Activated CD4-positive, alpha-beta memory T cell treated with anti-CD3 and anti-CD28 coated beads, Interleukin-2, amount 10 ng/mL, durations not matched to agents 7 days and 5 days (primary cell): ENCODE measurements at places on chromosomes 5 and 9.

DNA sequence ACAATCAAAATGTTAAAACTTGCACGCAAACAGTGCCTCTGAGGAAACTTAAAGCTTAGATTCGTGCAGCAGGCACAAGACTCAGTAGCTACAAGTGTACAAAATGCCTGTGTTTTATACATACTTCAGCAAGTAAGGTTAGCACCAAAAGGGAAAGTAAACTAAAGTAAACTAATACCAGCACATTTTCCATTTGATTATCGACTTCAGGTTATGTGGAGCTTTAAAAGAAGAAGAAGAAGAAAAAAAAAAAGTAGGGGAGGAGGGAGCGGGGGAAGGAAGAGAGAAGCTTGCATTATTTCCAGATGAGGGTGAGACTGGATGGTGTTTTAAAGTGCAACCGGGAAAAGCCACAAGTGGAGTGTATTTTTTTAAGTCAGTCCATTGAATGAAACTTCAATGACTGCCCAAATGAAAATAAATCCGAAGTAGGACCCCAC lies 596 bp upstream of the ADAMTS6 start:
- DNase-seq = no peak

GRCh38 chr9:134758949-134759607 lies 117.5 kb downstream of the COL5A1 start:
- DNase-seq = no peak

- DNase-seq = no peak
Measured at GRCh38 chr5:9562141-9562540, 16.3 kb upstream of the SEMA5A start.

DNA sequence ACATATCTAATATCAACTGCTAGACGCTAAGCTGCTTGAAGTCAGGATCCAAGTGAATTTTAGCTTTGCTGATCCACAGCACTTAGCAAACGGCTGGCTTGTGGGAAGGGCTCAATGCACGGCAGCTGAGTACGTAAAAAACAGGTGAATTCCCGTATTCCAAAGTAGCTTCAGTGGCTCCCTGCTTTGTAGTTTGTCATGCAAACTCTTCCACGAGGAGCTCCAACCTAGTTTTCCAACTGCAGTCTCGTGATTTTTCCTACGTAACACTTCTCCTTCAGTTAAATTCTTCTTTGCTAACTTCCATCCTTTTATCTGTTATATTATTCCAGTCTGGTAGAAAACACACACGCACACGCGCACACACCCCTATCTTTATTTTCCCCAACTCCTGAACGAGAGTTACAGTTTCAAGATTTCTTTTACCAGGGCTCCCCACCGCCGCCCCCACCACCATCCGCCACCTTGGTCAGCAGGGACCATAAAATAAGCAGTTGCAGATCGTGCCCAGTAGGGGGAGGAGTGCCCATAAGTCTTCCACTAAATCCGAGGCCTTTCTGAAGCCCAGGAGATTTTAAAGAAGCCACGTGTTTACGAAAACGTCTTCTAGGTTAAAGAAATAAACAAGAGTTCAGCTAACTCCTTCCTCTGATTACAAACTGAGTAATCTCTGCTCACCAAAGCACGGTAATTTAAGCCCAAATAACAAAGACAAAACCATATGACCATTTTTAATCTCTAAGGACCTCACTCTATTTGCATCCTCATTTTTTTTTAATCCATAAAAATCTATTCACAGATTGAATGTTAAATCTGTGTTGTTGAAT lies 34.8 kb upstream of the TRIO start:
- peak; percentile 30 for DNase-seq

- no peak for DNase-seq
Measured at GRCh38 chr5:64807520-64807919, 38.8 kb downstream of the CWC27 start.

DNA sequence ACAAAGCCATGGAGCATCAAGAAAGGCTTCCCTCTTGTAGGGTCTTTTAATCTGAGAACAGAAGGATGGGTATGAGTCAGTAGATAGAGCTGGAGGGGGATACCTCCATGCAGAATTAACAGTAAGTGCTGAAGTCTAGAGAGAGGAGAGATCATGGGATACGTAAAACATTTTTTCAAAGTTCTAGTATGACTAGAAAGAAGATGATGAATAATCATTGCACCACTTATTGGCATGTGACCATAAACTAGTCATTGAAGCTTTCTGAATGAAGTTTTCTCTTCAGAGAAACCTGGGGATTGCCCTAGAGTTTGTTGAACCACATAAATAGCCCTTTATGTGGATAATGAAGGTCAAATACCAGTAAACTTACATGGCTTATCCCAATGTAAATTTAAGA lies 48.6 kb upstream of the PTPRD start:
- DNase-seq = no peak

- DNase-seq = no peak
Measured at GRCh38 chr9:88991066-88992034, at the start of gene S1PR3. Gene S1PR3, plus strand, starts transcription at chr9:88991468. Its CDS starts 9,733 bp downstream, at chr9:89001201.

- DNase-seq = no peak
Measured at GRCh38 chr5:148873690-148874485, 47.5 kb downstream of the ADRB2 start.

DNA sequence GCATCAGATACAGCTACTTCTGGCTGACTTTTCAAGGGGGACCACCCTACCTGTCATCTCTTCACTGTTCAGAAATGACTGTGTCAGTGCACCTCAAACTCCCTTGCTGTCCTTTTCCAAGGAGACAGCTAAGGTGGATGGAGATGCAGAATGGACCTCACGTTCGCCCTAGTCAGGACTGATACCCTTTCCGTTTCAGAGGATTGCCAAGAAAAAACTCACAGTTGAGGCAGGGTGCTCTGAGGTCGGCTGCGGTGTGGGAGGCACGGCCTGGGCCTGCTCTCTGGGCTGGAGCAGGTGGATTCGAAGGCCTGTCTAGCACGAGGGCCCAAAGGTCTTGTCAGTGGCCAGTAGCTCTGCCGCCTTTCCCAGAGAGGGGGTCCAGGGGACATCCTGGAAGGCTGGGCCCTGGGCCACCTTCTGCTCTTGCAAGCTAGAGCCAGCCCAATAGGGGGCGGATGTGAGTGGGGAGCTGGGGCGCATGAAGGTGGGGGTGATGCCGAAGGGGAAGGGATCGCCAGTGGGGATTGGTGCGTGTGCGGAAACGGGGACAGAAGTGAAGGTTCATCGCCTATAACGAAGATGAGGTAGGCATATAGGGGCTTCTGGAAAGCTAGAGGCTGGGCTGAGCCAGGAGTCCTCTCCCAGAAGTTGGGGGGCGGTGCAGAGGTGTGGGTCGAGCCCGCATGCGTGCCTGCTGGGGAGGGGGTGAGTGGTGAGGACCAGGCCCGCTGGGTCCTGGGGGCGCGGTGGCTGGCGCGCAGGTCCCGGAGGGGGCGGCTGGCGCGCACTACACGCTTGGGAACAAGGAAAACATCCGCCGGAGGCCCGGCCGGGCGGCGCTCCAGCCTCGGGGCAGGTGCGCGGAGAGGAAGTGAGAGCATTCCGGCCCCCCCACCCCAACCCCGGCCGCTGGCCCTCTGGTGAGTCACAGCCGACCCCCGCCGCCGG lies 2.5 kb upstream of the MSMP start:
- DNase-seq = peak; percentile 84

DNA sequence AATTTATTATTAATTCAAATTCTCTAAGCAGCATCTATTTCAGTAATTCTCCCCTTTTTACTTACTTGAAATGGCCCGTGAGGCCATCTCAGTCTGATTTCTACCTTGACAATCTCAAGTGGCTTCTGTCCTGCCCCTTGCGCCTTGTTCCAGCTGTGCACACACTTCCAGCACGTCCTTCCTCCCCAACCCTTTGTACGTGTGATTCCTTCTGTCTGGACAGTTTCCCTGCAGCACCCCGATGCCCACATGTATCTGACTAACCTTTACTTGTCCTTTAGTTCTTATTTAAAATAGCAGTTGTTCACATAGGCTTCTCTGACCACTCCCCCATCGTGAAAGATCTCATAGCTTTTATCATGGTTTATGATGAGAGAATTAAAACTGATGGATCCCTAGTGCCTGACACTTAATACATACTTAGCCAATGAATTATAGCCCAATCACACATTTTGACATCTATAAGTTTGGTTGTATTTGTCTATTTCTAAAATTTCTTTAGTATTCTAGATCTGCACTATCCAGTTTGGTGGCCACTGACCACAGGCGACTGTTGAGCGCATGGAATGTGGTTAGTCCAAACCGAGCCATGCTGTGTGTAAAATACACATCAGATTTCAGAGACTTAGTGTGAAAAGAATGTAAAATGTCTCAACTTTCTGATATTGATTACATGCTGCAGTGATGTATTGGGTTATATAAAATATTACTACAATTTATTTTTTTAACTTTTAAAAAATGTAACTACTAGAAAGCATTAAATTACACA lies 14.3 kb downstream of the ZBTB34 start:
- no peak for DNase-seq

- no peak for DNase-seq
Measured at GRCh38 chr9:98576354-98576753, 132.4 kb downstream of the GABBR2 start.

DNA sequence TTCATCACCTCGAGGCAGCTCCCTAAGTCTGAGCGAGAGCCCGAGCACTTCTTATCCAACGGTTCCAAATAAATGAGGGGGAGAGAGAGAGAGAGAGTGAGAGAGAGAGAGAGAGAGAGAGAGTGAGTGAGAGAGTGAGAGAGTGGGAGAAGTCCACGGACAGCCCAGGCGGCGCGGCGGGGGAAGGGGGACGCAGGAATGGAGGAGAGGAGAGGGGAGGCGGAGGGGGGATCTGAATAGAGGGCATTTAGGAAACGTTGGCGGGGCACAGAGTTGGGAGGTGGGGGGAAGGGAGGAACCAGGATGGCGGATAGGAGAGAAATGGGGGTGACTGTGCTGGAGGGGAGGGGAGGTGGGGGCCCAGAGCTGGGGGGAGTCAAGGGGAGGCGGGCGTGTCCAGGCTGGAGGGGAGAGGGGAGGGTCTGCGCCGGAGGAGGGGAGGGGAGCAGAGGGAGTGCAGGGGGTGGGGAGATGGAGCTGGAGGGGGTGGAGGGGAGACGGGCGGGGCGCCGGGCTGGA lies 398 bp upstream of the BASP1 start:
- no peak for DNase-seq

- no peak for DNase-seq
Measured at GRCh38 chr9:109474170-109474569, 23.9 kb downstream of the PTPN3 start.

DNA sequence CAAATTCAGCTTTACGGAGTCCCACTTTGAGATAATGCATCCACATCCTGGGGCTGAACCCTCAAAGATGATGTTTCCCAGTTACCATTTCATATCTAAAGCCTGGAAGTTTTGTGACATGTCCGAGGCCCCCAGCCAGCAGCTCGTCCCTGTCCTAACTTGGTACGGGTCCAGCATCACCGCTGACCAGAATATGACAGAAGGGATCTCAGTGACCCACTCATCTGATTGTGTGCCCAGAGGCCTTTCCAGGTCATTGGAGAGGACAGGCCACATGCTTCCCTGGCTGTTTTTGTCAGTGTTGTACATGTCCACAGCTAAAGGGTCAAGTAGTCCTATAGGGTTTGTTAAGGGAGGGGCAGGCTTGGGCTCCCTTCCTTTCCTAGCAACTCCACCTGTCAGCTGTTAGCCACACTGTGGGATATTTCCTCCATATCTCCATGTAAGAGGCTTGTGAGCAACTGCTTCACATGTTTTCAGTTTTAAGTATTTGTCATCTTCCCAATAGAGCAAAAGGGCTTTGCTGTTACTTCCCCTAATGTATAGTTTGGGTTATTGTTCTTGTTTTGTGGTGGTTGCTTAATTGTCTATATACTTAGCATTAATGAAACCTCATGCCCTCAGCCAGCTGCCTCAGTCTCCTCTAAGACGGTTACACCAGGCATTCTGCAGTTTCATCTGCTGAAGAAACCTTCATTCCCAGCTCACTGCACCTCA lies 33.4 kb downstream of the SECISBP2 start:
- DNase-seq = no peak

GRCh38 chr9:99433555-99433954 lies 211.5 kb downstream of the SEC61B start:
- peak; percentile 78 for DNase-seq

GRCh38 chr9:114231273-114231672 lies 75.9 kb downstream of the COL27A1 start:
- no peak for DNase-seq

DNA sequence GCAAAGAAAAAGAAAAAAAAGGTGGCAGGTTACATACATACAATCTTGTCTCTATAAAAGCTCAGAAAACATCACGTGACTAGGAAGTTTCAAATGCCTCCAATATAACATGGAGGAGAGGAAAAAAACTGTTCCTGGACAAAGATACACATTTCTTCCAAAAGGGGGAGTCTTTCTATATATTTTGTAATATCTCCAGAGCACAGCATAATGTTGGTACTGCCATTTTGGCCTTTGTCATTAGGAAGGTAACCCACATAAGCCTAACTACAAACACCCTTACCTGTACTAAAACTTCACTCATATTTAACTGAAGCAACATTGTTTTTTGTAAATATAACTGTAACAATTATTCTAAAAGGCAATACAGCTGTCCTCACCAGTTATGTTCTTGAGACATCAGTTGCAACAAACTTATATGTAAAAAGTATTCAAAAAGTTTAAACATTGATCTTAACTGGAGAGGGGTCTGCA lies 1.2 kb upstream of the BTF3 start:
- DNase-seq = no peak

DNA sequence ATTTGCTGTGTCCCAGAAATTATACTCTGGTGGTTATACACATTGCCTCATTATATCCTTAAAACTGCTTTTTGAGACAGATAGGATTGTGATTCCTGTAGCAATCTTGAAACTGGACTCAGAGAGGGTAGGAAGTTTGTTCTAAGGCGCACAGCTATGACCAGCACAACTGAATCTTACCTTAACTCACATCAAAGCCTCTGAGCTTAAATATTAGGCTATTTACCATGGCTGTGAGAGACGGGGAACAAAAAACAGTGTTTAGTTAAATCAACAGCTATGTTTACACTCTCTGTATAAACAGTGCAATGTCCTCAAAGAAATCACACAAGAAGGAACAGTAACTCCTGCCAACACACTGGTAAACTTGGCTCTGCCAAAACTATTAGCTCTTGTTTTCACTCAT lies 50.9 kb upstream of the TUT7 start:
- DNase-seq = no peak

DNA sequence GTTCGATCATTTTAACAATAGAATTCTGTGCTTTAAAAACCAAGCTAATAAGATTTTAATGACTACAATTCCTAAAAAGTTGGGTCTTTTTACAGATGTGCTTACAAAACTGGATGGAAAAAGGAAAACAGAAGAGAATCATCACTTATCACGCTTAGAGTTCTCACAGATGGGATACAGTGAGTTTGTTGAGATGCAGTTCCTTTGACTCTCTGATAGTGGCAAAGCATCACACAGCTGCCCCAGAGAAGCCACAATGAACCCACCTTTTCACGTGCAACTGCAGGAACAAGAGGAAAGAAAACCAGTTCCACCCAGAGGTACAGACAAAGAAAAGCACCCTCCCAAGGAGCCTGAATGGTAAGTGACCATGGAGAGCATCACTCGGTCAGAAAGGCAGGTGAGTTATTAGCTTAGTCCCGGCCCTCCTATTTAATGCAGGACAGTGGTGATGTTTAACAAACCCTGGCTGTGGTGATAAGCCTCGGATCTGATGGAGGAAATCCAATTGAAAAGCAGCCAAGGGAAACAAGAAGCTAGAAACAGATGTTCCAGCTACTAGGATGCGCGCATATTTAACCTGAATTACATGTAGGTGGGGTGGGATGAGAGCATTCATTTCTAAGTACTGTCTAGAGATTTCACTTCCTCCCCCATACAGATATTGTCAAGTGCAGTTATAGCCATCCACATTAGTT lies 167.7 kb downstream of the TARS1 start:
- DNase-seq = no peak

GRCh38 chr5:159104051-159104651 lies 4.4 kb upstream of the EBF1 start:
- DNase-seq = no peak
